ENCODE measurements at places on chromosomes 12 and 14.

DNA sequence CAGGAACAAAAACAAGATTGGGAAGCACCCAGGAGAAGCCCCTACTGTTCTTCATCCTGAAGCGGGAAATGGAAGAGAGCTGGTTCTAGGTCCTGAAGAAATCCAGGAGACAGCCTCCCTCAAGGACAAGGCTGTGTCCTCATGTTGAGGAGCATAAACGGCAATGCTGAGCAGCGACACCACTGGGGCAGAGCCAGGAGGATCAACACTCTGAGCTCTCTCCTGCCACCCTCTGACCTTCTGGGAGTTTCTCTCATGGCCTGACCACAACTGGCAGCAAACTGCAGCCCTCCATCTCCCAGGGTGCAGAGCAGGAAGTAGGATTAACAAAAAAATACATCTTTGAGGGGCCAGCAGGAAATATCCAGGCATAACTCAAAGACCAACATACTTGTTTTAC lies 1292.2 kb upstream of the TMEM132C start:
- no peak for DNase-seq

GRCh38 chr12:70831543-70831942 lies 89.0 kb downstream of the PTPRR start:
- no peak for DNase-seq

DNA sequence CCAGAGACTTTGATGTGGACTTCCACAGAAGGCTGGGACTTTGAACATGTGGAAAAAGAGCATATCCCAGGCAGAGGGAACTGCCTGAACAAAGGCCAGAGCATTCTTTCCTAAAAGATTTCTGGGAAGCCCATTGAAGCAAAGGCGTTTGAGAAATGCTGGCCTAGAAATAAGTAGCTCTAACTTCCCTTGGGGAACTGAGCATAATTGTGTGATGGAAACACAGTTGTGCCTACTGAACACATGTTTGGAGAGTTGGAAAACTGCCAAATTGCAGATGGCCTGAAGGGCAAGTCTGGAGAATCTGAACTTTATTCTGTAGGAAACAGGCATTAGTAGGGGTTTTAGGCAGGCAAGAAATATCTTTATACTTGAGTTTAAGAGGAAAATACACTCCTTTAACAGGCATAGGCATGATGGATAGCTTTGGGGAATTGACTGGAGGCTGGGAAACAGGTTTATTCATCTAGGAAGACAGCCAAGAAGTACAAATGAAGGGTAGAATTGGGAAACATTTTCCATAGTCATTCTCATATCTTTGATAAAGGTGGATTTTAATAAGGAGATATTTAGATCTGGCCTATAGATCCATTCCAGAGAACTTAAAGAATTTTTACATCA lies 134.1 kb downstream of the TPH2 start:
- DNase-seq = no peak

GRCh38 chr14:61315313-61315712 lies 6.1 kb upstream of the PRKCH start:
- no peak for DNase-seq

DNA sequence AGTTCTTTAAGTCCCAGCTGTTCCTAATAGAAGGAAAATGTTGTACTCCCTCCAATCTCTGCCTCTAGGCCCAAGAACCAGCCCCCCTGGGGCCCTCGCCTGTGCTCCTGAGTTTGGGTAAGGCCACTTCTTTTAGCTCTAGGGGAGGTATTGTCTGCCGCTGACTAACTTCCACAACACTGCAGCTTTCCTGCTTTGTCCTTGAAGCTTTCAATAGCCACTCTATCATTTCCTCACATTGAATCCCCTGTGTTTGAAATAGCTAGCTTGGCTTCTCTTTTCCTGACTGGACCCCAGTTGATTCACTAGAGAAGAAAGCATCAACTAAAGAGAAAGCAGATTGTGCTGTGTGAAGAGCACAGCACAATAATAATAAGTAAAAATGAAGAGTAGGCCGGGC lies 28.8 kb downstream of the KRT80 start:
- no peak for DNase-seq

DNA sequence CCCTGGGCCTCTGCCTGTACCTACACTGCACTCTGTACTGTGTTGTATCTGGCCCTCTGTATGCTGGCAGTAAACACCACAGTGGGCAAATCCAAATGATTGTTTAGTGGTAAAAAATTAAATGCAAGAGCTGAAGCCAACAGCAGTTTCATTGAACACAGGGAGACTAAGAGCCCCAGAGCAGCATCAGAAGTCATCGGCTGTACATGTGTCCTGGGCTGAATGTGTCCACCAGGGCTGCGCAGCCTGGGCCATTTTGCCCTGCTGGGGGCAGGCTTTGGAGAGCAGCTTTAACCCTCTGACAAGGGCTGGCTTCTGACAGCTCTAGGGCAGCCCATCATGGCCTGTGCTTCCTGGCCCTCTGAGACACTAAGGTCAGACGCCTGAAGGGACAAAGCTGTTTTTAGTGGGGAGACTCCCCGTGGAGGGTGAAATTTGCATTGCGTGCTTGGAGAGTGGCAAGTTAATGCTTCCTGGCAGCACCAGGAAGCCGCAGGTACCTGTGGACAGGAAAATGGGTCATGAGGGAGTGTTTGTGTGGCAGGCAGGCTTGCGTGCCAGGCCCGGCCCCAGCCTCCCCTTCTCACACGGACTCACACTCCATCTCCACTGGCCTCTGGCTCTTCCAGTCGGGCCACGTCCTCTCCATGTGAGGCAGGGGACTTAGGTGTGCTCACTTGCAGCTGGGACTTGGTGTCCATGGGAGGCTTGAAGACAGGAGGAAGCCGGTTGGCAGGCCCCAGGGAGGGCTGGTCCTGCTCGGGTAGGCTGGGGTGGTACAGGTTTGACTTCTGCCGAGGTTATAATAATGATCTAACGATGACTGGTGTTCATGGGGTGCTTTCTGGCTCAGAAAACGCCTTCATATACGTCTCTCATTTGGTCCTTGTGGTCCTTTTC lies 150.1 kb downstream of the TSPAN9 start:
- no peak for DNase-seq

- no peak for DNase-seq
These were observed 61.3 kb downstream of the C12orf50 start for GRCh38 chr12:87967871-87968270.

GRCh38 chr12:28988325-28988704 lies 160.8 kb upstream of the FAR2 start:
- DNase-seq = no peak

GRCh38 chr14:51609955-51610283 lies 41.8 kb upstream of the FRMD6 start:
- DNase-seq = no peak

DNA sequence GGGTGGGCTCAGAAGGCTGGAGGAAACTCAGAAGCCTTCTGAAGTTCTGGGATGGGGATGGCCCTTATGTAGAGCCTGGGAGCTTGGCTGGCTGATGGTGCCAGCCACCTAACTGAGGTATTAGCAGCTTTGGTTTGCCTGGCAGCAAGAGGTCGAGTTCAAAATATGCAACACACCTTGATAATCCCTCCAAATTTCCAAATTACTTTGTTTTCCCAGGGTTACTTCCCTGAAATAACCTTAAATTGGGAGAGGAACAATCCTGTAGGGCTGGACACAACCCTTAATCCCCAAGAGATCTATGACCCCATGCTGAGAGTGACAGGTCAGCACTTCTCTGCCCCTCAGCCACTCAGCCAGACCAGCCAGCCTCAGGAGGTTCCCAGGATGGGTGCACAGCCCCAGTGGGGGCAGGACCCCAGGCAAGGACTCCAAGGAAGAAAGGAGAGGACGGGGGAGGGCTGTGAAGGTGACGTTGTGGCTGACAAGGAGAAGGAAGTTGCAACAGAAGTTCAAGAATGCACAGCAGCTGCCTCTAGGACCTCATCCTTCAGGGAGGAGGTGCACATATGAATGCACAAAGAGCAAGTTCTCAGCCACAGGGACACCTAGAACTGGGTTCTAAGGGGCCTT lies 18.6 kb upstream of the KRT77 start:
- no peak for DNase-seq

- DNase-seq = no peak
These were observed 59.7 kb downstream of the CAPZA3 start for GRCh38 chr12:18797604-18798003.
